Activated T-helper 9 cell treated with anti-CD3 and anti-CD28 coated beads, Interleukin-2, amount 50 U/mL, for 16 hours (primary cell): ENCODE measurements at places on chromosomes 13 and 19.

DNA sequence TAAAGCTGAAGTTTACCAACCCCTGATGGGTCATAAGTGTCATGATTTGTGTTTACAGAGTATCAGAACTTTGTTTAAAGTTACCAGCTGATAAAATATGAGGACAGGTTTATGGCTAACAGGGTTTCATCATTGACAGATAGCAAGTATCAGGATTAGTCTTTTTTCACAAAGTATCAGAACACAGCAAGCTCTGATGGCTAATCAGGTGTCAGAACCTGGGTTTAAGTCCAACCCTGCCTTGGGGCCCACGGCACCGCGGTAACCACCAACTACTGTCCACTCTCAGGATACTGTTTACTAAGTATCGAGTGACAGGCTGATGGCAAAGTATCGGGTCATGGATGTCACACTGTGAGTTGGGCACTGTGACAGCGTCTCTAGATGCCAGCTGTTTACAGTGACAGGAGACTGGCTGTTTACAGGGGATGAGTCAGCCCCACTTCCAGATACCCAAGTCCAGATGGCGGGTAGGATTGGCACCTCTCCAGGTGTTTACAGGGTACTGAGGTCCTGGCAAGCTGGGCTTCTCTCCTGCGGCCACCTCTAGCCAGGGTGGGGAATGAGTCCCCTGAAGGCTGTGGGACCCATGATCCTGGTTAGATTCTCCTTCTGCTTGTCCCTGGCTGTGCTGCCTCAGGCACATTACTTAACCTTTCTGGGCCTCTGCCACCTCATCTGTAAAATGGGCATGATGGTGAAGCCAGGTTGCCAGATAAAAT lies 21.8 kb downstream of the ARRDC2 start:
- no peak for DNase-seq

DNA sequence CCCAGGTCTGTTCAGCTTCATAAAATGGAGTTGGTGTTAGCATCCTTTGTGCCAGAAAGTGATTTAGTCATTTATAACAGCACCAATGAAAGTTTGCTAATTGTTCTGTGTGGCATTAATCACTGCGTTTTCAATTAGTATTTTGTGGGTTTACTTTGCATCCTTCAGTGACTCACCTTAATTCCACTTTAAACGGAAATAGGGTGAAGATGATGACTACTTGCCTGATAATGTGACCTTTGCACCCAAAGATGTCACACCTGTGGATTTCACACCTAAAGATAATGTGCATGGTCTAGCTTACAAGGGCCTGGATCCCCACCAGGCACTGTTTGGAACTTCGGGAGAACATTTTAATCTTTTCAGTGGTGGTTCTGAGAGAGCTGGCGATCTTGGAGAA lies 15.0 kb downstream of the GPATCH1 start:
- no peak for DNase-seq

DNA sequence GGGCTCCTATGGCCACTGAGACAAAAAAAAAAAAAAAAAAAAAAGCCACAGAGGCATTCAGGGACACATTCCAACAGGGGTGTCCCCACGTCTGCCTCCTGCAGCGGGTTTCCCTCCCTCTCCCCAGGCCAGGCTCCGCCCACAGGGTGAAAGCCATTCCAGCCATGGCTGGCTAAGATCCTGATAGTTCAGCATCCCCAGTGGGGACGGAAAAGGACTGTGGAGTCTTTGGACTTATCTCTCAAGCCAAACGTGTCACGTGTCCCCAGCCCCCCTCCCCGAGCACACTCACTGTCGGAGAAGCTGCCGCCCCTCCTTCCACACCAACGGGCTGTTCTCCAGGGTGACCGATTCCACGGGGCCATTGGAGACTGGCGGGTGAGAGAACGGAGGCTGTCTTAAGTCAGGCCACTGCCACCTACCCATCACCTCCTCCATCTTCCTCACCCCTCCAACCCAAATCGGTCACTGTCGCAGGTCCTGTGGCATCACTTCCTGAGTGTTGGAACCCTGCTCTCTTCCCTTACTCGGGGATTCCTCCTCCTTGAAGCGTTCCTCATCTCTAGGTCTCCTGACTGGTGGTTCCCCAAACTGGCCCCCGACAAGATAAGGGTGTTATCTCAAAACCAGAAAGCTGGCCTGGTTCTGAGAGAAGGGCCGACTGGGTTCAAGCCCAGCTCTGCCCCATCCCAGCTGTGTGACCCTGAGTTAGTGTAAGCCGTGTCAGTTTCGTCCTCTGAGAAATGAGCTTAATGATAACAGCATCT lies 9.1 kb upstream of the FKRP start:
- no peak for DNase-seq

- no peak for DNase-seq
Measured at GRCh38 chr13:35179494-35179893, 237.4 kb downstream of the NBEA start.

- DNase-seq: no peak
Measured at GRCh38 chr13:99677116-99677951, 176.1 kb downstream of the TM9SF2 start.

GRCh38 chr19:1098177-1099051 lies 3.2 kb upstream of the POLR2E start:
- DNase-seq: no peak

GRCh38 chr19:7687177-7687576 lies 6.5 kb downstream of the TRAPPC5 start:
- no peak for DNase-seq

GRCh38 chr19:49590971-49591730 lies at the start of gene PRR12:
Gene PRR12 (plus strand): TSS chr19:49591182. CDS start chr19:49591655, 473 bp downstream.
- peak; percentile 53 for DNase-seq

GRCh38 chr13:60226507-60226906 lies 62.8 kb upstream of the DIAPH3 start:
- DNase-seq: no peak

- DNase-seq: no peak
Measured at GRCh38 chr19:31171936-31172335, 177.3 kb downstream of the TSHZ3 start.

DNA sequence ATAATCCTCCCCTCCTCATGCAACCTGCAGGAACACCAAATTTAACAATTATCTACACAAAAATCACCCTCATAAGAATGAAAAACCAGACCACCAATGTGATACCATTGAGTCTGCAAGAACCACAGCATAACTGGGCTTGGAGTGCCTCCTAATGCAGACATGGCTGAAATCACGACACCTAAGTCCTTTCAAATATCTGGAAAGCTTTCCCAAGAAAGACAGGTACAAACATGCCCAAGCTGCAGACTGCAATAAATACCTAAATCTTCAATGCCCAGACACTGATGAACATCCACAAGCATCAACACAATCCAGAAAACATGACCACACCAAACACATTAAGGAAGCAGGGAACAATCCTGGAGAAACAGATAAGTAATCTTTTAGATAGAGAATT lies 417.1 kb downstream of the LMO7 start:
- no peak for DNase-seq
